CD8-positive, alpha-beta memory T cell (primary cell): ENCODE measurements at places on chromosomes 4 and X. TPM values are rescaled to one million over a fixed set of nuclear protein-coding genes. Genes with fewer than 3 reads are reported as not detected.

- no peaks in the 10 kb centered on the region for H3K36me3 ChIP-seq
- no peak for DNase-seq
- H3K27me3 ChIP-seq = no peaks in the 10 kb centered on the region
- H3K4me3 ChIP-seq = no peak overlapping the region
Observed at GRCh38 chr4:8477095-8477635, 36.6 kb downstream of the TRMT44 start.

- H3K27me3 ChIP-seq = no peaks in the 10 kb centered on the region
- H3K27ac ChIP-seq = no peak overlapping the region
- H3K36me3 ChIP-seq = no peaks in the 10 kb centered on the region
- no peak for DNase-seq
- no peak overlapping the region for H3K4me3 ChIP-seq
Observed at GRCh38 chr4:19304028-19304427, 947.7 kb upstream of the SLIT2 start.

GRCh38 chrX:9033586-9033985 lies 341 bp downstream of the FAM9B start:
- H3K36me3 ChIP-seq = no peaks in the 10 kb centered on the region
- H3K27me3 ChIP-seq = no peaks in the 10 kb centered on the region
- no peak for DNase-seq
- H3K4me3 ChIP-seq = no peak overlapping the region
- H3K27ac ChIP-seq = no peak overlapping the region
- no peaks in the 10 kb centered on the region for H3K4me1 ChIP-seq

DNA sequence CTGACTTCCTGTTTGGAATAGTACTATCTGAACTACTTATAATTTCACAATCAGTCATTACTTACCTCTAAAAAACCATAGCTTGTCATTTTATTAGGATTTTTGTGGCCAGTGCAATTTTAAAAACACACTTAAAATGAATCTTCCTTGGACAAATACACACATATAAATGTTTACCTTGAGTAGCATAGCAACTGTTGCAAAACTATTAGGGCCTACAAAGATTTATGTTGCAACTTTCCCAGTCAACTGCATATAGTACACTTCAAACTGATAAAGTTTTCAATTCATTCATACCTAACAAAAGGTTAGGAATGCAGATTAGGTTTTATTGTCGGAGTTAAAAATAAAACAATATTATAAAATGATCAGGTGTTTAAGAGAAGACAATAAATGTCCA lies 193.0 kb downstream of the PDGFC start:
- no peak overlapping the region for H3K4me3 ChIP-seq
- H3K27ac ChIP-seq = no peak overlapping the region

DNA sequence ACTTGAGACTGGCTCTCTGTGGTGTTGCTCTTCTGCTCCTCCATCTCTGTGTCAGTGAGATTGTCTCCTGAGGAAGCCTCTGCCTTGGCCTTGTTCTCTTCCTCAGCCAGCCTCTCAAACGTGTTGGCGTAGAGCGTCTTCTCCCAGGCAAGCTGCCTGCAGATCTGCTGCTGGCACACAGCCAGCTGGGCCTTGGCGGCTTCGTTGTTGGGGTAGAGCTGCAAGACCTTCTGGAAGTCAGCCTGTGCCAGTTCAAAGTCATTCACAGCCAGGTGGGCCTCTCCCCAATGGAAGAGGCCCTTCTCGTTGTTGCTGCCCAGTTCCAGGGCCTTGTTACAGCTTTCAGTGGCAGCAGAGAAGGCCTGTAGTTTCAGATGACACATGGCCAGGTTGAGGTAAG lies 159.1 kb downstream of the NDST3 start:
- H3K27me3 ChIP-seq = no peaks in the 10 kb centered on the region
- peak; percentile 43 for DNase-seq
- H3K4me1 ChIP-seq = no peaks in the 10 kb centered on the region
- no peak overlapping the region for H3K27ac ChIP-seq
- H3K36me3 ChIP-seq = no peaks in the 10 kb centered on the region

- no peaks in the 10 kb centered on the region for H3K27me3 ChIP-seq
- peaks cover 8% of the 10 kb centered on the region for H3K4me1 ChIP-seq
- no peak for DNase-seq
- H3K27ac ChIP-seq = no peak overlapping the region
- H3K4me3 ChIP-seq = no peak overlapping the region
Observed at GRCh38 chr4:77196866-77197265, 39.9 kb downstream of the CCNG2 start.

DNA sequence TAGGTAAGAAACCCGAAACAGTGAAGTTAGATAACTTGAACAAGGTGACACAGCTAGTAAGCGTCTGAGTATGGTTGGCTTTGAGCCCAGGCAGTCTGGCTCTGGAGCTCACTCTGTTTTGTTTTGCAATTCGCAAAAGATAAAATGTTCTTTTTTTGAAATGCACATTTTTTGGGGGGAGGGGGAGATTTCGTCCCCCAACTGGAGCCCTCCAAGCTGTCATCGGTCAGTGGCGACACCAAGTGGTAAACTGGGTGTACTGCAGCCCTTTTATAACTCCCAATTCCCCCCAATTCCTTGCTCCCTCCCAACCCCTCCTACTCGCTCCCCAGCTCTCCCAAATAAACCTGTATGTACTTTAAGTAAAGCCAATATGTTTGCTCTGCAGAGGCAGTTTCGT lies 2.8 kb upstream of the CLCN5 start:
- no peaks in the 10 kb centered on the region for H3K27me3 ChIP-seq
- H3K4me3 ChIP-seq = no peak overlapping the region
- no peak overlapping the region for H3K27ac ChIP-seq
- DNase-seq = peak; percentile 50

GRCh38 chrX:107729558-107730297 lies 45.9 kb downstream of the TSC22D3 start:
- no peaks in the 10 kb centered on the region for H3K27me3 ChIP-seq
- no peaks in the 10 kb centered on the region for H3K4me1 ChIP-seq
- H3K27ac ChIP-seq = no peak overlapping the region

- H3K4me1 ChIP-seq = no peaks in the 10 kb centered on the region
- H3K36me3 ChIP-seq = no peaks in the 10 kb centered on the region
- no peak for DNase-seq
Observed at GRCh38 chr4:146857298-146857697, 88.4 kb downstream of the TTC29 start.

GRCh38 chr4:114226968-114227760 lies 247.7 kb upstream of the ARSJ start:
- no peak for DNase-seq
- no peak overlapping the region for H3K27ac ChIP-seq
- no peaks in the 10 kb centered on the region for H3K36me3 ChIP-seq
- no peaks in the 10 kb centered on the region for H3K4me1 ChIP-seq

DNA sequence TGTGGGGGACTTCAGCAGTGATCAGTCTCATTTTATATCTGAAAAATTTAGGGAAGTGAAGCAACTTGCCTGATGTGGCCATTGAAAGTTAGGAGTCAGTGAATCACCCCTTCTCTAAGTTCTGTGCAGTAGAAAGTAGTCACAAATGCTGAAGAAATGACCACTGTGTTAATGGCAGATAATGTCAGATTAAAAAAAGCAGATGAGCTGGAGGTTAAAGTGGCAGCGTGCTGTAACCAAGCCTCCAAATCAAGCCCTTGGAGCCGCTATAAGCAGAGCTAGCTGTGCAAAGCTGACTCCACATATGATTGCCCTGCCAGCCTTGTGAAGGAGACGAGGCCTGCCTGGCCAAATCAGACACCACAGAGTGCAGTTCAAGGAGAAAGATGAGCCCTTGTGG lies 39.2 kb upstream of the PDE5A start:
- H3K27ac ChIP-seq = no peak overlapping the region
- no peak overlapping the region for H3K4me3 ChIP-seq
- DNase-seq = no peak
- no peaks in the 10 kb centered on the region for H3K27me3 ChIP-seq

- H3K4me1 ChIP-seq = no peaks in the 10 kb centered on the region
- no peak overlapping the region for H3K4me3 ChIP-seq
- no peaks in the 10 kb centered on the region for H3K36me3 ChIP-seq
- DNase-seq = no peak
- no peak overlapping the region for H3K27ac ChIP-seq
Observed at GRCh38 chr4:78592088-78592783, 40.7 kb downstream of the ANXA3 start.

GRCh38 chr4:43244688-43245382 lies 352.3 kb downstream of the GRXCR1 start:
- no peaks in the 10 kb centered on the region for H3K36me3 ChIP-seq
- no peak overlapping the region for H3K27ac ChIP-seq
- no peaks in the 10 kb centered on the region for H3K27me3 ChIP-seq
- DNase-seq = no peak
- no peak overlapping the region for H3K4me3 ChIP-seq

- peaks cover 19% of the 10 kb centered on the region for H3K4me1 ChIP-seq
- no peaks in the 10 kb centered on the region for H3K27me3 ChIP-seq
- H3K4me3 ChIP-seq = peak overlapping the region; percentile 23
- peaks cover 14% of the 10 kb centered on the region for H3K36me3 ChIP-seq
- no peak overlapping the region for H3K27ac ChIP-seq
Observed at GRCh38 chr4:109690690-109691410, 12.4 kb downstream of the CASP6 start.

DNA sequence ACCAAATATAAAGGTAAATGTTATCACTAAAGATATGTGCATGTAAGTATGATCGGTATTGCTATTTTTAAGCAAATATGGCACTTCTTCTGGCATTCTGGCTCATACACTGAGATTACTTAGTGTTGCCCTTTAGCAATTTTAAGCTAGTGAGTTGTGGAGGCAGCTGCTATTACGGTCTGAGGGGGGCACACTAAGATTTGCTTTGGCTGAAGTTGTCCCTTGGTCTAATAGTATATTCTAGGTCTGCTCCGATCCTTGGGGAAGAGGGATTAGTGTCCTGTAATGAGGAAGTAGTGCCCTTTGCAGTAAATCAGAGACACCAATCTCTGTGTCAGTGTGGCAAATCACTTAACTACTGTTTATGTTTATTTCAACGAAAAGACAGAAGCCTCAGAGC lies 196.5 kb upstream of the FTHL17 start:
- H3K27ac ChIP-seq = no peak overlapping the region
- H3K36me3 ChIP-seq = no peaks in the 10 kb centered on the region
- H3K4me1 ChIP-seq = no peaks in the 10 kb centered on the region

DNA sequence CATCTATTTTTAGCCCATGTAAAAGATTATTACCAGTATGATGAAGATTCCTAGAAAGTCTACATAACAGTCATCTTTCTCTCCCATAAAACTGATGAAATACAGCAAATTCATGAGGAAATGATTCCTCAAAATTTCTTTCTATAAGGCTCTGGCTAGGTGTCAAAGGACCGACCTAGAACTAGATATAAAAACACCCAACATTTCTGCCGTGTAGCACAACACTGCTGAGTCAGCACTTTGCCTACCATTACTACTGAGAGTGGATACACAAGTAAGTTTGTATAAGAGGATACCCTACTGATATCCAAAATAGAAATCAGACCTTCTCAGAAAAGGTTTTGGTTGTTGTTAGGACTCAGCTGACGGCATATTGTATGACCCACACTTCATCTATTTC lies 24.7 kb downstream of the TMEM47 start:
- H3K27me3 ChIP-seq = no peaks in the 10 kb centered on the region
- no peaks in the 10 kb centered on the region for H3K36me3 ChIP-seq
- no peak overlapping the region for H3K27ac ChIP-seq
- no peak for DNase-seq
- no peak overlapping the region for H3K4me3 ChIP-seq
- no peaks in the 10 kb centered on the region for H3K4me1 ChIP-seq

DNA sequence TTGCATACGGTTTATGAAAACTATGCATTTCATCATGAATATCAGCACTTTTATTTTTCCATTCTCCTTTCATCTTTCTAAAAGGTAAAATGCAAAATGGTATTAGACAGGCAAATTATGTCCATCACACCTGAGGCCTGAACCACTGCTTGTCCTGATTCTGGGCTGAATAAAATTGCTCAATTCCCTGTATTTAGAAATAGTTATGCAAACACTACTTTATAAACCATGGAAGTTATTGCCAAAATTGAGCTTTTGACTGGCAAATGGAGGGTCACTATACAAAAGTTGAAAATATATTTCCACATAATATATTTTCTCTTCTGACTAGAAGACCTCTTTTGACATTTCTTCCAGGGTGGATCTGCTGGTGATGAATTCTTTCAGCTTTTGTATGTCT lies 21.1 kb downstream of the FAM47E start:
- H3K27me3 ChIP-seq = no peaks in the 10 kb centered on the region
- H3K36me3 ChIP-seq = no peaks in the 10 kb centered on the region
- H3K4me1 ChIP-seq = no peaks in the 10 kb centered on the region
- DNase-seq = no peak

DNA sequence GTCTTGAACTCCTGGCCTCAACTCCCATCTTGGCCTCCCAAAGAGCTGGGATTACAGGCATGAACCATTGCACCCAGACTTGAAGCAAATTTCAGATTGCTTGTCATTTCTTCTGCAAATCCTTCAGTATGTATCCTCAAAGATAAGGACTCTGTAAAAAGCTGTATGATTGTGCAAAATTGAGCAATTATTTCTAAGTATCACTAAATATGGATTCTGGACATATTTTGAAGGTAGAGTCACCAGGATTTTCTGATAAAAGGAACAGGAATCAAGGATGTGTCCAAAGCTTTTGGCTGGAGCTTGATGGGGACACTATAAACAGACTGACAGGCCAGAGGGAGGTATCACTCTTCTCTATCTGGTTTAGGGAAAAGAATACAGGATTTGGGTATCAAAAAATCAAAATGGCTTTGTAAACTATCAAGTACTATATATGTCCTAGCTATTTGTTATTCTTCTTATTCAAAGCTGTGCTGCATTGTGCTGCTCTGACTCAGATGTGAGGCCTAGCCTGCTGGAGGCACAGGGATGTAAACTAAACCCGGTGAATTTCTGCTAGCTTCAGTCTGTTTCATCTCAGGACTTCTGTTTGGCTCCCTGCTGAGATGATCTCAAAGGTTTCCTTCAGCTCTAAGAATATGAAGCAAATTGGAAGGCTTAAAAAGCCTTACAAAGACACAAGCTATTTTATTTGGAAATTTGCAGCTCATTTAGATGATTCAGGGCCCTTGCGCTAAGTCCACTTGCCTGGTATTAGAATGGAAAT lies 8.3 kb downstream of the RPS4X start:
- no peak for DNase-seq
- H3K36me3 ChIP-seq = peaks cover 22% of the 10 kb centered on the region
- H3K4me3 ChIP-seq = no peak overlapping the region
- no peak overlapping the region for H3K27ac ChIP-seq

- peaks cover 66% of the 10 kb centered on the region for H3K27me3 ChIP-seq
- peaks cover 29% of the 10 kb centered on the region for H3K4me1 ChIP-seq
- no peaks in the 10 kb centered on the region for H3K36me3 ChIP-seq
- no peak overlapping the region for H3K27ac ChIP-seq
Observed at GRCh38 chr4:13546142-13546940, 2.0 kb upstream of the NKX3-2 start.

The DSPP gene
- not detected for total RNA-seq

The SLC9A7 gene
- total RNA-seq = 26.7 TPM

The CXXC4 gene
- total RNA-seq = not detected

The PDK3 gene
- 26.4 TPM for total RNA-seq

The TCP11X2 gene
- total RNA-seq = not detected

The TEX13B gene
- total RNA-seq = not detected

The MAGEA11 gene
- total RNA-seq = not detected

The P2RY10 gene
- total RNA-seq = 66.4 TPM

The CASP3 gene
- total RNA-seq = 75.1 TPM
